ENCODE measurements at places on chromosomes 1 and 21. TPM values are rescaled to one million over a fixed set of nuclear protein-coding genes. Genes with fewer than 3 reads are reported as not detected.

RBBP4 gene
- total RNA-seq = 275 TPM

GSTM5 gene
- 0.21 TPM for total RNA-seq

CLCN6 gene
- 22.5 TPM for total RNA-seq

EXTL1 gene
- 7.0 TPM for total RNA-seq

TFF1 gene
- not detected for total RNA-seq

NUP210L gene
- 0.18 TPM for total RNA-seq

OR2G6 gene
- not detected for total RNA-seq

C1QTNF12 gene
- not detected for total RNA-seq

CACNA1E gene
- 0.18 TPM for total RNA-seq

TRIM63 gene
- total RNA-seq = 39.6 TPM

HSPB7 gene
- 744 TPM for total RNA-seq

KCNJ10 gene
- 0.11 TPM for total RNA-seq

LAX1 gene
- not detected for total RNA-seq

SPAG17 gene
- 0.78 TPM for total RNA-seq

MPL gene
- total RNA-seq = not detected

DNAJC6 gene
- total RNA-seq = 39.7 TPM

LRRN2 gene
- 5.0 TPM for total RNA-seq

KIAA0040 gene
- total RNA-seq = 1.6 TPM

FOXJ3 gene
- total RNA-seq = 28.5 TPM

VANGL2 gene
- 24.6 TPM for total RNA-seq

CATSPERE gene
- 1.4 TPM for total RNA-seq

SPRR2A gene
- total RNA-seq = not detected

ZNF593OS gene
- total RNA-seq = not detected

HRNR gene
- total RNA-seq = not detected

ADCY10 gene
- total RNA-seq = 0.69 TPM

TNFSF18 gene
- total RNA-seq = 0.11 TPM

OR10Z1 gene
- not detected for total RNA-seq
